ENCODE measurements at places on chromosomes 2 and 18.

DNA sequence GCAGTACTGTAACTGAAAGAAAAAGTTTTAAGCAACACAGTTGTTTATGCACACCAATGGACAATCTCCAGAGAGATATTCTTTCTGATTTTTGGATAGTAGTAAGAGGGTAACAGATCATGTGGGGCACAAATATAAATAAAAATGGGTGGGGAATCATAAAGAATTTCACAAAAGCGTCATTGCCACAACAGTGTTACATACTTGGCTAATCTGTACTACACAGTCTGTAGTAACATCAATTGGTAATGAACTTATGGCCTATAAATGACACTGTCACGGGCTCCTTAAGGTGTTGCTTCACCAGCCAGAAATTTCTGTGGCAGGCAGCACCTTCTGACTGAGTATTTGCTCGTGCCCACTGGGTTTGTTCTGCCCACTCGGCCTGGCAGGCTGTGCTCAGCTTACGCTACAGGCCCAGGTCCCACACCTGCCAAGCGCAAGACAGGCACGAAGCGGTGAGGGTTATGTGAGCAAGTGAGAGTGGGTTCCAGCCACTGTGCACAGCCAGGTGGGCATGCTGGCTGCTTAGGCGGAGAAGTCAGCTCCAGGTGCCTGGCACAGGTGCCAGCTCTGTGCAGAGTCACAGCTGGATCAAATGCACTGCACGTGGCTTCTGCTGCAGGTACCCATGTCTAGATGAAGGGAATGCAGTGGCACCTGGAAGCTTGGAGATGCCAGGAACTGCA is 532.5 kb upstream of the SLC39A10 start:
- DNase-seq = no peak

GRCh38 chr2:227503433-227504406 is 31.8 kb downstream of the AGFG1 start:
- DNase-seq = peak; percentile 52

DNA sequence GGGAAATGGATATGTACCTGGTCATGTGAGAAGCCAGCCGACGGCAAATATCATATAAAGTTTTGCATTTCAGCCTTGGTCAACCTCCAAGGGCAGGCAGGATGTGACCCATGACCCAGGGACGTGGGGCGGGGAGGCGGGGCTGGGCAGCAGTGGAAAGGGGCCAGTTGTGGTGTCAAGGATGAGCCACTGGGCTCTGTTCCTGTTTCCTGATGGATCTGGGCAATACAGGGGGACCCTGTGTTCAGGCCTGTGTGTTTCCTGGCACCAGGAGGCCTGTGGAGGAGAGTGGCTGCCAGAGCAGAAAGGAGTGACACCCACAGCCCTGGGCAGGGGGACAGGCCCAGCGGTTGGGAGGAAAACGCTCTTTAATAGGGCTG is 106.9 kb downstream of the GATA6 start:
- DNase-seq = no peak

GRCh38 chr18:44723411-44723810 is 42.7 kb downstream of the SETBP1 start:
- no peak for DNase-seq

DNA sequence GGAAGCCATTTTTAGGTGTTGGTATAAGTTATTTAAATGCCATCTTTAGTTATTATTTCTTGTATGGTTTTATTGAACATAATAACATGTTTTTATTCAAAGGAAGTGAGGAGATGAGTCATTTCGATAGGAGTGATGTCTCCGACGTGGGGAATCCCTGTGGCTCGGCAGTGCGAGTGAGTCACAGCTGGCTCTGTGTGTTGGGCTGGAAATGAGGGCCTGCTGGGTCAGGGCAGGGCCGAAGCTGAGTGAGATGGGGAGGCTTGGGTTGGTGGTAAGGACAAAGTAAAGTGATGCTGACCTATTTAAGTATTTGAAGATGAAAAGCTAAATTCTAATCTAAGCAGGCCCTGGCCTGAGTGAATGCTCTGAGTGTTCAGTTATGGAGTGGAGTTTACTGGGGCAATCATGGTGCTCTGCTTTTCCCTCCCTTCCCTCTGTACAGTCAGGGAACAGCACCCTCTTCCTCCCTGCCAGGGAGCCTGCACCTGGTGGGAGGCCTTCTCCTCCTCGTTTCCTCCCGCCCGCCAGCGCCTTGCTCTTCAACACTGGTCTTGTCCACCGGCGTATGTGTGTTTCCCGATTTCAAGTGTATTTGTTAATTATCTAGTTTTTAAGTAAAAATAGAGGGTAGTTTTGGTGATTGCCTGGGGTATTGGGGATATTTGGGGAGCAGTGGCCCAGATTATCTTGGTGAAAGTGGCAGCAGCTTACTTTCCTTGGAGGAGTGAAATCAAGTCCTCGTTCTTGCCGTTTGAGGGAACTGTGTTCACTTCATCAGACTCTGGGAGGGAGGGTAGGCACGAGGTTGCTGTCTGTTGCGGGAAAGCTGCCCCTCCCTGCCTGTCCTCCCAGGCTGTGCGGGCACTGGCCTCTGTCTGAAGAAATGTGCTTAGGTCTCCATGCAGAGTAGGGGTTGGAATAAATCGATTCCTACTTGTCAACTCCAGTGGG is 157.0 kb downstream of the LDLRAD4 start:
- peak; percentile 74 for DNase-seq

DNA sequence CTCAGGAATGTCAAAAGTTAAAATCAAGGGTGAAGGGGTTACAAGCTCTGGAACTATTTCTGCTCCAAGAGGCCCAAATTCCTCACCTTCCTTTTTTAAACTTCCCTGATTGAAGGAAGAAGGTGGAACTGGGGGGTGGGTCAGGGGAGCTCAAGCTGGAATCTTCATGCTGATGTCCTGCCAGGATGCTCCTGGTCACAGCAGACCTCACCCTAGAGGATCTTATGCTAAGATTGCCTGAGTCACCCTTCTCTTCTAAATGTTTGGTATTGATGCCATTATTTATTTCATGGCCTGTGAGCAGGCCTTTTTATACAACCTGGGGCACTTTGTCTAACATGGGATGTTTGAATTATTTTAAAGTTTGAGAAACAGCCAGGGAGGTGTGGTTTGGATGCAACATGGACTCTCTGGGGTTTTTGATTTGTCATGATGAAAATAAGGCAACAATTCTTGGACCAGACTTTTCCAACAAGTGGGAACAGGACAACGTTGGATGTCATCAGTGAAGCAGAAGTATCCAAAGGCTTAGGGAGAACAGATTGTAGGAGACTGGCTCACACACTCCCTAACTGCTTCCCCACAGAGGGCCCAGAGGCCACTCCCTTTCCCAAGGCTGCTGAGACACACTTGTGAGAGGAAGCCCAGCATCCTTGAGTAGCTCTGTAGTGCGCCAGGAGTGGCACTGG is 420.2 kb upstream of the MEX3C start:
- DNase-seq = no peak

DNA sequence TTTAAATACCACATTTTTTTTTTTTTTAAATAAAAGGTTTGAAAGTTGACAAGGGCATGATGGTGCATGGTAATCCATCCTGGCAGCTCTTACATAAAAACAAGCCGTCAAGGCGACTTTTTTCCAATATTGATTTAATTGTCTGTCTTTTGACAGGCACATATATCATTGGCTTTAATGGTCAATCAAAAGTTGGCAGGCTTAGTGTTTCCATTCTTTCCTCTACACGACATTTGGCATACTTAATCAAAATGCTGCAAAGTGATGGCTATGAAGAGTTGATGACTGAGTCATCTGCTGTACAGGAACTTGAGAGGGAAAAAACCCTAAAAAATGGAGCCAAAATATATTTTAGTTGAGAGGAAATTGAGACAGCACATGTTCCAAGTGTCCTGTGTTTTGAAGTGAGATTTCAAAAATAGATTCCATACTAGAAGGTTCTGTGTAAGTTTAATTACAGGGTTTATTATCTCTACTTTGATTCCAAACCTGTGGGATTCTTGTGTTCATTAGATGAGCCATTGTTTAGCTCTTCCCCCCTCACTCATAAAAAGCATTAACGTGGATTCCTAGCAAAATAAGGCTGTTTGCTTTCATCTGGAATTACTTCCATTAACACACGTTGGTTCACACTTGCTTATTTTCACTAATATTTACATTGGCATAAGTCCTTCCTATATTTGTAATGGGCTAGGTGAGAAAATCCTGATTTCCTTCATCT is 3.2 kb downstream of the TSHZ1 start:
- peak; percentile 26 for DNase-seq

DNA sequence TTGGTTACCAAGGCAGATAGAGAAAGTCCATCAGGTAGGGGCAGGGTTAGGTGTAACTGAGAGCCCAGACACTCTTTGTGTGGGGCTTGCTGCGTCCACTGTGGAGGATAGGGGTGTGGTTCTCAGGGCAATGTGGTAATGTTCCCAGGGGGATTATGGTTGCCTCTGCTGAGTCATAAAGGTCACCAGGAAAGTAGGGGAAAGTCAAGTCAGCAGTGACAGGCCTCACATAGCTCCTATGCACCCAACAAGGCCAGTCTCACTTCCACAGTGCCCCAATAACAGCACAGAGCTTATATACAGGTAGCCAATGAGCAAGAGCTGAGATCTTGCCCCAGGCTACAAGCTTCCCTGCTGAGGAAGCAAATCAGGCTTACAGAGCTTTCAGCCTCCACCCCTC is 1438.0 kb upstream of the ZEB2 start:
- DNase-seq = no peak

DNA sequence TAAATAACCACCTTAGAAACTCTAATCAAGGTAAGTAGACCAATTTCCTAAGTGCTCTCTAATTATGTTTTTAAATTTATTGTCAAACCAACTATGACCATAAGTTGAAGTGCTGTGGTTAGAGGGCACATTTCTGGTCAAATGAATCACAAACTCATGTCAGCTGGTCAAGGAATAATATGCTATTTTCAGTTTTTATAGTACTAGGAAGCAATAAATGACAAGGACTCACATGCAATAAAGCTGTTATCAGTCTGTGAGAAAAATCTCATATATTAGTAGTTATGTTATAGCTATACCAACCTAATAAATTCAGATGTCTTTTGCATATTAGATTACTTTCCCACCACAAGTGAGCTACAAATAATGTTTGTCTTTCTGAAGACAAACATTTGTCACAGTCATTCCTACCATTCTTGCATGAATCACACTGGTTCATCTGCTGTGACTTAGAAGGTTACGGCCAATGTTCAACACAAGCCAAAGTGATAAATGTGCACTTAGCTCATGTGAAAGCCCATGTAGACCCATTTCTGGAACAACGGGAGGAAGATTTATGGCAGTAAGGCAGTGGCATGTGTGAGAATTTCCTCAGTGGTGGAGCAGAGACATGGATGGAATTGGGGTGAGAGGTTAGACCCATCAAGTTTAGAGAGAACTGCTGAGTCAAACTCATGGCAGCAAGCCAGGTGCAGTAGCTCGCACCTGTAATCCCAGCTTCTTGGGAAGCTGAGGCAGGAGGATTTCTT is 27.4 kb upstream of the CCNYL1 start:
- DNase-seq = peak; percentile 26

DNA sequence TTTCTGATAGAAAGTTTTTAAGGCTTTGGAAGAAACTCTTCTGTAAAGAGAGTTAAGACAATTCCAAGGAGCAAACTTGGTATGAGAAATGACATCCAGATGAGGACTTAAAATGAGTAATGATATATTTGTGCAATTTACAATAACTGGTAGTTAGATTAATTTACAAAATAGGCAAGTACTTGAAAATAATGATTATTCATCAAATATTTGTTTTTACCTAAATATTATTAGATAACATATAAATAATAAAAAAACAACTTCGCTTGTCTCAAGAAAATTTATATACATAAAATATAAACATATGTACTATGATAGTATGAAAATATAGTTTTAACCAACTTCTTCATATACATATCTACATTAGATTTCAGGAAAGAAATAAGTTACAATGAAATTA is 478.5 kb downstream of the TRIB2 start:
- DNase-seq = no peak

DNA sequence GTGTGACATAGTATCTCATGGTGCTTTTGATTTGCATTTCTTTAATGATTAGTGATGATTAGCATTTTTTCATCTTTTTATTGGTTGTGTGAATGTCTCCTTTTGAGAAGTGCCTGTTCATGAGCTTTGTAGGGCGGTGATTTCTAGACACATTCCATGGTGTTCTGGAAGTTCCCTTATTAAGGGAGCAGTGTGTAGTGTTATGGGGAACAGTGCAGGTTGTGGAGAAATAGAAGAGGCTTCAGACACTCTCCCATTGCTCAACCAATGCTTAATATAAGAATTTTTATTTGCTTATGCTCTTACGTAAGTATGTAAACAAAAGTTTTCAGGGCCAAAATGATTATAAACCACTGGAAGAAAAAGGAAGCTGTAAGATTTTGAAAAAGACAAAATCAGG is 34.7 kb downstream of the MMADHC start:
- DNase-seq = no peak

- no peak for DNase-seq
Measured at GRCh38 chr2:196105951-196106350, 37.3 kb upstream of the DNAH7 start.

DNA sequence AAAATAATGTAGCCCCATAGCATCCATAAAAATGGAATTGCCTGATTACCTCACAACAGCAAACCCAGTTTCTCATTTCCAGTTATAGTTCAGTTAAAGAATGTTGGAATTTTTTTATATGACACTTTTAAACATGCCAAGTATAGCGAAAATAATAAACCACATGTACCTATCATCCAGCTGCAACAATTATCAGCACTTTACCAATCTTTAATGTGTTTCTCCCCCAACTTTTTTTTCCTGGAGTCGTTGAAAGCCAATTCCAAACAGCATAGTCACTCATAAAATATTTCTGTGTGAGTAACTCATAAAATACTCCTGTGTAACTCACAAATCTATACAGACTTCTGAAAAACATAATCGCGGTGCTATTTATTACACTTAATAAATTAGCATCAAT is 38.1 kb downstream of the SMAD4 start:
- no peak for DNase-seq

DNA sequence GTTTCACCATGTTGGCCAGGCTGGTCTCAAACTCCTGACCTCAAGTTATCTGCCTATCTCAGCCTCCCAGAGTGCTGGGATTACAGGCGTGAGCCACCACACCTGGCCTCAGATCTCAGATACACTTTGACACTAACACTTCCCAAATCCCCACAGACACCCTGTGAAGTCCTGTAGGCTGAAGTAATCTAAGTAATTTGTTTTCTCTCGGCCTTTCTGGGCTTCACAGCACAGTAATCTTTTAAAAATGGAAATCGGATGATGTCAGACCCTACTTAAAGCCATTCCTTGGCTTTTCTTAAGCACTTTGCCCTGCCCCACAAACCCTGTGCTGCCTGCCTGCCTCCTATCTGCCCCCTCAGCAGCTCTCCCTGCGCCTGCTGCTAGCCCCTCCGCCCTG is 16.2 kb downstream of the ATIC start:
- DNase-seq = no peak

GRCh38 chr18:78731398-78732032 is 248.1 kb upstream of the SALL3 start:
- DNase-seq = no peak

DNA sequence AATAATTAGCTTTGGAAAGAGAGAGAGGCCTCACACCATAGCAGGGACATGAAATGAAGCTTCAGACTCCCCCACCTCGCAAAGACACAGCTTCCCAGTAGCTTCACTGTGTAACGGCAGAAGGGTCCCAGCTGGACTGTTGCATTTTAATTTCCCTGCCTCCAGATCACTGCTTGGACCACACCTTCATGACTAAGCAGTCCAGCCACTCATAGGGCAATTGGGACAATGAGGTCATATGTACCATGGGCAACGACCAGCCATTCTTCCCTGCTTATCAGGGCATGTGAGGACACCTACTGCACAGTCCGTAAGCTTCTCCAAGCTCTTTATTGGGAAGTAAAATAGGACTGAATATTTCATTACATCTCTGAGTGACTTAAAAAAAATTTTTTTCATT is 183.0 kb downstream of the MREG start:
- DNase-seq = peak; percentile 71

All from stomach (tissue), 19 donors.